ENCODE measurements at places on chromosomes 6 and 20. TPM values are rescaled to one million over a fixed set of nuclear protein-coding genes. Genes with fewer than 3 reads are reported as not detected.
A peak's percentile ranks its signal among the peaks of the same experiment; 100 is the strongest.

ISM1 gene
- total RNA-seq, result 2.0 TPM

RFX6 gene
- not detected for total RNA-seq

DNA sequence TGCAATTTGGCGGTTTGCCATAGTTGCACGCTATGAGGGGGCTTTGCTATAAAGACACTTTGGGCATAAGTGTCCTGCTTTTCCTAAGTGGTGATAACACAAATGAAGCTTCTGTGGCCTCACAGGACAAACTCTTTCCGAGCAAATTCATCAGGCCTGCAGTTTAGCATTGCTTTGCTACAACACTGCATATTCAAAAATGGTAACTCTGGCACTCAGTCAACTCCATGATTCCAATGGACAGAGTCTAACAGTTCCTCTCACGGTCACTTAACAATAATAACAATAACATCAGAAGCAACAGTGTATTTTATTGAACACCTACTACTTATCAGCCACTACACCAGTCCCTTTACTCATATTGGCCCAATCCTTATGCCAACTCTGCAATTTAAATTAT is 222.5 kb downstream of the FRK start:
- DNase-seq, result no peak

DNA sequence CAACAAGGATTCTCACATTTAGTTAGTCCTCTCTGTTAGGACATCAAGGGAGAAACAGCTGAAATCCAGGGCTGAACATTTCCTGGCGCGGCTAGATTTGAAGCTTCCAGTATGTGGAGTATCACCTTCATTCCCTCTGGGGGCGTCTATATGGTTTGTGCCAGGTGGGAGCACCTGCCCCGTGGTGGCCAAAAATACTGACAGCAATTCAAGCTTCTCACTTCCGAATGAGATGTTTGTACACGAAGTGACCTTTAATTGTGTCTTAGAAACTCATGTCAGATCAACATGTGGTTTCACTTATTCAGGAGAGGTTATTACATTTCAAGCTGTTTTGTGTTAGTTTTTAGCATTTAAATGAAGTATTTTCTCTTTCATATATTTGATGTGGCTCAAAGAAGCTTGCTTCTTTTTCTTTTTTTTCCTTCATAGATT is 67.3 kb upstream of the ZNF217 start:
- DNase-seq, result no peak

DNA sequence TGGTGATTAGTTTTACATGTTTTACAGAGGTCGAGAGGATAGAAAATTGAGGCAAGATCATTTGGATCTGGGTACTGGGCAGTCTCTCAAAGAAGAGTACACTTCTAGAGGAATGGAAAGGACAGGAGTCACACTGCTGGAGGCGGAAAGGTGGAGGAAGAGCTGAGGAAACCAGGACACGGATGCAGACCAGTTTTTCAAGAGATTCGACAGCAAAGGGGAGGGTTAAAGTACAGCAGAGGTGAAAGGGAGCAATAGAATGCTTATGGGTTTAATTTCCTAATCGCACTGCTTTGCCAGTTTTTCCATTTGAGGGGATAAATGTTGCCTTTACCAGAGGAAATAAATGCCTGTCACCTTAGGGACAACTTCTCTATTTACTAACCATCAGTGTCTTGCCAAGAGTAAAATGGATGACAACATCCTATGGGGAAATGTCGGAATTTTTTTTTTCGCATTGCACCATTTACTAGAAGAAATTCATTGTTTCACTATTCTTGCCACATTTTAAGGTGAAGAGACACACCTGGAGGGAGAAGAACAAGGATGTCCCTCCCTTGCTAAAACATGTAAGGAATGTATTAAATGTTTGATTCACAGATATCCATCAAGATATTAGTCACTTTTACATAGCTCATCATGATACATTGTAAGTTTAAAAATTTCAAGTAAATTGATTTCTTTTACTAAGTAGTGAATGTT is 226.6 kb downstream of the COL12A1 start:
- no peak for DNase-seq

GRCh38 chr6:89387516-89388201 is 24.4 kb downstream of the RRAGD start:
- no peak for DNase-seq

SMLR1 gene
- not detected for total RNA-seq

DNA sequence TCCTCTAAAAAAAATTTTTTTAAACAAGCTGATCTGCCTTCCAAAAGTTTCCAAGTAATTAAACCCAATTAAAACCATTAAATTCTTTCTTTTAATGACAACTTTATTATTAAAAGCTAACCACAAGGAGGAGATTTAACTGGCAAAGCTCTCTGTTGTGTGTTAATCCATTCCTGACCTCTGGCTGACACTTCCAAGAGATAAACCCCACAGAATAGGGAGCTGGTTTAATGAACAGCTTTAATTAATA is 230.8 kb downstream of the EYA2 start:
- no peak for DNase-seq

DNA sequence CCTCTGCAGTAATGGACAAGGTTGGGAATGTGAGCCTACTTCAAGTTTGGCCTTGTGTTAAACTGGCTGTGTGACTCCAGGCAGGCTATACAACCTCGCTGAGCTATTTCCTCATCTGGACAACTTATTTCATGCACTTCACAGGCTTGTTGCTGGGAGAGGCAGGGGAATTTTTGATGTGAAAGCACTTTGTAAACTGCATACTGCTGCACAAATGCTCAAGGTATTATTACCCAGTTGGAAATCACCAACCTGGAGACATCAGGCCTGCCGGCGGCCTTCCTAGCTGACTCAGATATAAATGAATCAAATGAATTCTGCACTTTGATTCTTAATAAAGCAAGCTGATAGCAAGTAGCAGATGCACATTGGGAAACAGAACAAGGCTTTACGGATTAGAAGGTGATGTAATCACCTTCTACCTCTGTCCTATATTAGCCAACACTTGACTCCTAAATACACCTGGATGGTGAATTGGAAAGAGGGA is 10.1 kb downstream of the JARID2 start:
- DNase-seq, result no peak

- no peak for DNase-seq
Observed at GRCh38 chr6:52546678-52547077, 30.2 kb downstream of the TRAM2 start.

DNA sequence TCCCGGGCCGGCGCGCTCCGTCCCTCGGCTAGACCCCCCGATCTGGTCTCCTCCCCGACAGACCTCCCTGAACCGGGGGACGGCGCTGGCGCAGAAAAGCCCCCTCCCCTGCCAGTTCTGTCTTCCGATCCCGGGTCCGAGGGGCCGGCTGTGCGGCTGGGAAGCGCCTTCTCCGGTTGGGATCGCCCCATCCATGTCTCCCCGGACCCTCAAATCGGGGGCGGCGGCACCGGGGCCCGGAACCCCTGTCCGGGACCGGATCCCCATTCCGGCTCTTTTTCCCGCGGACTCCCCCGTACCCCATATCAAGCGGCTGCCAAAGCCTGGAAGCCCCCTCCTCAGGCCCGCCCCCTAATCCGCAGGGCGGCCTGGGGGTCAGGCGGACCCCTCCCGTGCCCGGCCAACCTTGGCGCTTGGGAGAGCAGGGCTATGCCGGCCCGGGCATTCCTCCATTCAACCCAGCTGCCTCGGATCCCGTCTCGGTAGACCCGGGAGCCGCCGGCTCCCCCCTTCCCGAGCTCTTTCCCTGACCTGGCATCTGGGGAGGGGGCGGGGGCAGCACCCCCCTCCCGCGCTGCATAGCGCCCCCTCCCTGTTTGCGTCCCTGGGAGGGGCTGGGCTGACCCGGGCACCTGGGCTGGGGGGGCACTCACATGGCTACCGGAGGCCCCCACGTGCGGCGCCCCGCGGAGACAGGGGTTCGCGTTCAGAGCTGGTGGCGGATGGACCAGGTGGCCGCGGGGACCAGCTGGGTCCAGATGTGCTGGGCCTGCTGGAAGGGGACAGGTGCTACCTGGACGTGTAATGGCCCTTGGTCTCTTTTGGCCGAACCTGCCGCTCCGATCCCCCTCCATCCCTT is 643 bp downstream of the DLGAP4 start:
- DNase-seq, result no peak

VGLL2 gene
- not detected for total RNA-seq

GRCh38 chr6:3610921-3611320 is 140.6 kb downstream of the PXDC1 start:
- DNase-seq, result no peak

DNA sequence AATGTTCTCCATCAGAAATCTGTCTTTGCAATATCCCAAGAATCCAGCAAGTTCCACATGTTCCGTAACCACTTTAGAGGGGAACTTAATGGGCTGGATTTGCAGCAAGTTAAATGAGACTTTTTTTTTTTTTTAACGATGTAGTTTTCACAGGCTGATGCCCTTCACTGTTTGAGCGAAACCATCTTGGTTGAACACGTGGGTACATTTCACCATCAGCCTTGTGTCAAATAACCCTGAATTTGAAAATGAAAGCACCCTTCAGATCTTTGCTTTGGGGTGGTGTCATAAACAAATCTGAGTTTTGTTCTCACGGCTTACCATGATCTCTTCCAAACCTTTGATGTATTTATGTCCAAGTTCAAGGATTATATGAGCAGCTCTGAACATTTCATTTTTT is 73.7 kb upstream of the EXOC2 start:
- no peak for DNase-seq

DNA sequence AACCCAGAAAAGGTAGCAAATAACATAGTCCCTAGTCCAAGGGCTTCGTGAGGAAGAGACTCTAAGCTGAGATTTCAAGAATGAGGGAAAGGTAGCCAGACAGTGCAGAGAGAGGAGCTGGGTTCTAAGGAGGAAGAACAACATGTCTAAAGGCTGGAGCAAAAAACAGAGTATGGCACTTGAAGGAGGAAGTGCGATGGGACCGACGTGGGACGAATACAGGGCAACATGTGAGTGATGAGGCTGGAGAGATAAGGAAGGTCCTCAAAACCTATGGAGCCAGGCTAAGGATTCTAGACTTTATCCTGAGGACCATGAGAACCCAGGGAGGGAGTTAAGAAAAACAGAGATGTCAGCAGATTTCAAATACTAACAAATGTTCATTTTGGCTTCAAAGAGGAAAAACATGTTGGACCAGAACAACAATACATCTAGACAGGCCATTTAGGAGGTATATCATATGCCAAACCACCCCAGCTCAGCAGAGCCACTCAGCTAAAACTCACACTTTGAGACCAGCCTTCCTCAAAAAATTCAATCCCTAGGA is 17.5 kb downstream of the ATXN1 start:
- DNase-seq, result no peak

- DNase-seq, result no peak
Observed at GRCh38 chr6:159582736-159583135, 110.3 kb downstream of the SOD2 start.

DNA sequence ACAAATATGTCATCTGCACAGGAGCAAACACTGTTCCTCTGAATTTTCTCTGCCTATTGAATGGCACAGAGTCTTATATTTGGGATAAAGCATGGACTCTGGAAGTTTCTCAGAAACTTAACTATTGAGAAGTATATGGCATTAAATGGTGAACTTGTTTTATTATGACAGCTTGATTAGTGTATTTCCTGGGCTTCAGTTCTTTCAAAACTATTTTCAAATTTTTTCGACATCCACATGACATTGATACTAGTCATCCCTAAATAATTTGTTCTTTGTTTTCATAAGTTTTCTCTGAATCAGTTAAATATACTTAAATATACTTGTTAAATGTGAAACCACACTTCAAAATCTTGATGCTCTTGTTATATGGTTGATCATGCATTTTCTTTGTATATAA is 144.0 kb upstream of the TSHZ2 start:
- DNase-seq, result no peak

- DNase-seq, result no peak
Observed at GRCh38 chr6:43778131-43778855, 8.3 kb downstream of the VEGFA start.

RNF144B gene
- 0.86 TPM for total RNA-seq

SIRPD gene
- not detected for total RNA-seq

- DNase-seq, result peak; percentile 75
Observed at GRCh38 chr20:381581-382290, 1.2 kb downstream of the TRIB3 start.

DNA sequence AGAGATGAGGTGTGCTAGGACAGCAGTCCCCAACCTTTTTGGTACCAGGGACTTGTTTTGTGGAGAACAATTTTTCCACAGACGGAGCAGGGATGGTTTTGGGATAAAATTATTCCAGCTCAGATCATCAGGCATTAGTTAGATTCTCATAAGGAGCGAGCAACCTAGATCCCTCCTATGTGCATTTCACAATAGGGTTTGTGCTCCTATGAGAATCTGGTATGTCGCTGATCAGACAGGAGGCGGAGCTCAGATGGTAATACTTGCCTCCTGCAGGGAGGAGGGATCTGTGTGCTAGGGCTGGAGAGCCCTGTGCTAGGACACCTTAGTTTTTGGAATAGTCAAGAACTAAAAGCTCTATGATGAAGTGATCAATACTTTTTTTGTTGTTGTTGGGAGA is 2.5 kb downstream of the SMIM13 start:
- DNase-seq, result no peak

DNA sequence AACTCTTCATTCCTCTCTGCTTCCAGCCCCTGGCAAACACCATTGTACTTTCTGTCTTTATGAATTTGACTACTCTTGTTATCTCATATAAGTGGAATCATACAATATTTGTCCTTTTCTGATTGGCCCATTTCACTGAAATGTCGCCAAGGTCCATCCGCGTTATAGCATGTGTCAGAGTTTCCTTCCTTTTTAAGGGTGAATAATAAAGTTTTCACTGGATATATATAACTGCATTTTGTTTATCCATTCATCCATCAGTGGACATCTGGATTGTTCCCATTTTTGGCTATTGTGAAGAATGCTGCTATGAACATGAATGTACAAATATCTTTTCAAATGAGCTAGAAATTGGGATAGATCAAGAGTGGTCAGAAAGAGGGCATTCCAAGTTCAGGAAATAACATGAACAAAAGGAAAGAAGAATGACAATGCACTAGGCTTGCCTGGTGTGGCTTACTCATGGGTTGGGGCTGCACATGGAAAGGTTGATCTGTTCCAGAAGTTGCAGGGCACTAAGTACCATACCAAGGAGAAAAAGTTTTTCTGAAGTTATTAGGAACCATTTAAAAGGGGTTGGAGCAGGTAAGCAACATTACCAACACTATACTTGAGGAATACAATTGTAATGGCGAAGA is 10.0 kb upstream of the L3MBTL3 start:
- no peak for DNase-seq

DNA sequence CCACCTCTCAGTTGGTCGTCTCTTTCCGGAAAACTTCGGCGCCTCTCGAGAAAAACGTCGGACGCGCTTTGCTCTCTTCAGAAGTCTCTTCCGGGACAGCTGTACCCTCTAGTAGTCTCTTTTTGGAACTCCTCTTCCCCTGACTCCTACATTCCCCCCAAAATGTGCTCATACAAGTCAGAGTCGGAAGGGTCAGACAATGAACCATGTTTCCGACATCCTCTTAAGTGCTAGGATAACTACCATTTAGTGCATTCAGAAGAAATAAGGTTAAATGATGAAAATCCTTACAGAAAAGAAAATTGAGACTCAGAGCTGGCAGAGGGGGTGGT is 476 bp upstream of the TP53RK start:
- no peak for DNase-seq
